ENCODE measurements at places on chromosomes 3 and 15. TPM values are rescaled to one million over a fixed set of nuclear protein-coding genes. Genes with fewer than 3 reads are reported as not detected.
A peak's percentile ranks its signal among the peaks of the same experiment; 100 is the strongest.

DNA sequence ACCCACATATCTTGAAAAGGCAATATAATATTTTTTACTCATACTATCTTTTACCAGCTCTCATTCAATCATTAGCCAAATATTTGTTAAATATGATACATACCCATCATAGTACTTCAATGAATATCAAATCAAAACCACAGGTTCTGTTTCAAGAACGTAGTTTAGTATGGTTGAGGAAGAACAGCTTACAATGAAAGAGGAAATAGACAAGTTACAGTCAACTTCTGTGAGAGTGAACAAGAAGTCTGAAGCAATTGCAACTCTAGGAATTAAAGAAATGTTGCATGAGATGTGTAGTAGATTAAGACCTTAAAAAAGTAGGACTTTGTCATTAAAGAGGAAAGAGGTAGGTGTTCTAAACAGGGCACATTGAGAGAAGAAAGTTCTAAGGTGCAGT lies 9.3 kb downstream of the BCHE start:
- no peak for DNase-seq

GRCh38 chr15:22936577-22937472 lies 43.3 kb downstream of the CYFIP1 start:
- no peak for DNase-seq

GRCh38 chr15:40470423-40471104 lies at the start of gene CHST14:
Gene CHST14 (plus strand): TSS chr15:40470984. CDS start chr15:40471214, 230 bp downstream.
- peak; percentile 43 for DNase-seq

- DNase-seq, result no peak
Measured at GRCh38 chr3:103653996-103654395, 1219.2 kb downstream of the ZPLD1 start.

DNA sequence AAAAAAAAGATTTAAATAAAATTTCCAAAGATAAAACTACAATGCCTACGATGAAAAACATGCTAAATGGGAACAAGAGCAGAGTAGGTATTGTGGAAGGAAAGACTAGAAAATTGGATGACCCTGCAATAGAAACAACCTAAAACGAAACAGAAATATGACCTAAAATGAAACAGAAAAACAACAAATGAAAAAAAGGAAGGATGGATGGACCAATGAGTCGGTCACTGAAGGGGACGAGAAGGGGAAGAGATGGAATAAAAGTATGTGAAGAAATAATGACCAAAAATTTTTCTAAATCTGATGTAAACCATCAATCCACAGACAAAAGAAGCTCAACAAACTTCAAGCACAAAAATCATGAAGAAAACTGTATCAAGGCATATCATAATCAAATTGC lies 44.8 kb downstream of the TBC1D2B start:
- DNase-seq, result no peak

GRCh38 chr3:187720337-187720670 lies 17.9 kb upstream of the RTP2 start:
- DNase-seq, result no peak

GRCh38 chr3:134681522-134681900 lies 30.7 kb upstream of the KY start:
- no peak for DNase-seq

GRCh38 chr15:82046666-82047452 lies 1.0 kb upstream of the MEX3B start:
- DNase-seq, result peak; percentile 98

DNA sequence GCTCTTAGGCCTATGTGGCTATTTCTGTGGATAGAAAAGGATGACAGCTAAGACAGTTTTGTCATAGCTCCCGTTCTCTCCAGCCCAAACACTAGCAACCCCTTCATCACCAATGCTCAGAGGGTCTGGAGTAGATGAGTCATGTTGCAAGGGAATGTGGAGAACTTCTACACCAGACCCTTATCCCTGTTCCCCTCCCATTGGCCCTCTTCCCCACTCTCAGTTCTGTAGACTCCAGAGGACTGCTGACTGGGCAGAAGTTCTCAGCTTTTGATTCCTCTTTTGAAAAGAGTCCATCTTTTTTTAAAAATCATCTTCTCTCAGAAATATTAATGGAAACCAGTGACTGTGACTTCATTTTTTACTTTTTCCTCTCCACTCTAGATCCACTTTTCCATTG lies 2.4 kb upstream of the MYZAP start:
- no peak for DNase-seq

GRCh38 chr3:187960820-187961219 lies 193.1 kb upstream of the LPP start:
- no peak for DNase-seq

DNA sequence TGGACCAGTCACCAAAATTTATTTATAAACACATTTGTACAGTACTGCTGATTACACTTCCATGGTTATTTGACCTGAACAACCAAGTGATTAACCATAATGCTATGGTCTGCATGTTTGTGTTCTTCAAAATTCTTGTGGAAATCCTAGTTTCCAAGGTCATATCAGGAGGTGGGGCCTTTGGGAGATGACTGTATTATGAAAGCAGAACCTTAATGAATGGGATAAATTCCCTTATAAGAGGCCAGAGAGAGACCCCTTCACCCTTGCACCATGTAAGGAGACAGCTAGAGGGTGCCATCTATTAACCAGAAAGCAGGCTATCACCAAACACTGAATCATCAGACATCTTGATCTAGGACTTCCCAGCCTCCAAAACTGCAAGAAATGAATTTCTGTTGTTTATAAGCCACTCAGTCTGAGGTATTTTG lies 1.9 kb downstream of the SCAPER start:
- no peak for DNase-seq

DNA sequence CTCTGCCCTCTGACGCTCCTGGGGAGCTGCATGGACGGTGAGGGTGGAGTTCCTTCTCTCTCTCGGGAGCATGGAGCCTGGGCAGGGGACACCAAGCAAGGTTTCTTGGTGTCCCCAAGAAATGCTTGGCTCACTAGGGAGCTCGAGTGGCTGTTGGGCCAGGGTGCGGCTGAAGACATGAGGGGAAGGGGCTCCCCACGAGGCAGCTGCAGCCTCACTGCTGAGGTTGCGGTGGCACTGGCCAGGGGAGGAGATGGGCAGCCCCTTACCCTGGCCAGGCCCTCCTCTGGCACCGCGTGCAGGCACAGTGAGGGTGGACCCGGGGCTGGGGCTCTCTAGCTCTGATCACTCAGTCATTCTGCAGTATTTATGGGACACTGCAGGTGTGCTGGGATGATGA lies 43.5 kb upstream of the SLC41A3 start:
- DNase-seq, result no peak

DNA sequence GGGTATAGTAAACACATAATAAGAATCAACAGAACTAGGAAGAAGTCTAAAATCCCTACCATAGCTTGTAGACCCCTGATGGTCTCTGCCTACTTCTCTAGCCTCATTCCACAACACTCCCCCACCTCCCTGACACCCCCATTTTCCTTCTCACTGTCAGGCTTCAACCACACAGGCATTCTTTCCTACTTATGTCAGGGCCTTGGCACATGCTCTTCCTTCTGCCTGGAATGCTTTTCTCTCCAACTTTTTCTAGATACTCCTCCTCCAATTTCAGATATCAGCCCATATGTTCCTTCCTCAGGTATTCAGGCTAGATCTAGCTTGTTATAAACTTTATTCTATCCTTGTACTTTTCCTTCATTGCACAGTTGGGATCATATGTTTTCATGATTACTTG lies 106.0 kb upstream of the MRPL3 start:
- no peak for DNase-seq

- no peak for DNase-seq
Measured at GRCh38 chr3:156843071-156843808, 17.1 kb downstream of the LEKR1 start.

GRCh38 chr15:61301701-61302100 lies 72.6 kb upstream of the RORA start:
- no peak for DNase-seq

GRCh38 chr3:168100777-168101492 lies 5.2 kb upstream of the GOLIM4 start:
- DNase-seq, result no peak

GRCh38 chr3:137174514-137174913 lies 216.7 kb downstream of the IL20RB start:
- no peak for DNase-seq

DNA sequence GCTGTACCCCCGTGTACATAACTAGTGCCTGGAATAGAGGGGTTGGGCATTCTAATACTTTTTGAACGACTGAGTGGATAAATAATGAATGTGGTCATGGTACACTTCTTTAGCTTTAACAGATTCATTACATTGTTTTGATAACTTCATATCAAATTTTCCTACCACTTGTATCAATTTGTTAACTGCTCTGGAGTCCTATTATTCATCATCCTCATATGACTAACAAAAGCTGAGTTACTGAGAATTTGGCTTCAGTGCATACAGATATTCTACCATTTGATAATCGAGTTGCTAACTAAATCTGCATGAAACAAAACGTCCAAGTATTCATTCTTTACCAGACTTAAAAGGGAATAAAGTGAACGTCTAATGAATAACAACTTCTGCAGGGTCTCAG lies 31.7 kb downstream of the FRMD5 start:
- DNase-seq, result no peak

DNA sequence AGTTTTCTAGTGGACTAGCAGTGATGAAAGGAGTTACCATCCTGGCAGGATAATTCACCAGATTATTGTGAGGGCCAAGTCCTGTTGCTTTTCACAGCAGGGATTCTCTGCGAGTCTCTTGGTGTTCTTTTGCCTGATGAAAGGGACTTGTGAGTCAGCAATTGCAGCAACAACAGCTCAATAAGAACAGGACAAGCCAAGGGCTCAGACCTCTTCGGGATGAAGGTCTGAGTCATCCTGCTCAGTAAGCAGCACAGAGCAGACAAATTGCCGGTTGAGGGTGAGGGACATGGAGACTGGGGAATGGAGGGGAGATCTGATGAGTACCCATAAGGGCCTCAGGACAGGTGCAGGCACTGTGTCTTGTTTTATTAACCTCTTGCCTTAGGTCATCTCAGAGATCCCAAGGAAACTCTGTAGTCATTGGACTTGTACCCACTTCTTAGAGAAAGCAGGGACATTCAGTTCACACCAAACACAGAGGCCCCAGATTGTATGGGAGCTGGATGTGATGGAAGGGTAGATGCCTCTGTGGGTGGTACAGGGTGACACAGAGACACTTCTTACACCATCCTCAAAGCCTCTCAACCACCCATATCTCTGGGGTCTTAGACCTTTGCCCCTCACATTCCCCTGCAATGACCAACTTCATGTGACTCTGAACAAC lies 173.8 kb upstream of the TLE3 start:
- DNase-seq, result no peak

DNA sequence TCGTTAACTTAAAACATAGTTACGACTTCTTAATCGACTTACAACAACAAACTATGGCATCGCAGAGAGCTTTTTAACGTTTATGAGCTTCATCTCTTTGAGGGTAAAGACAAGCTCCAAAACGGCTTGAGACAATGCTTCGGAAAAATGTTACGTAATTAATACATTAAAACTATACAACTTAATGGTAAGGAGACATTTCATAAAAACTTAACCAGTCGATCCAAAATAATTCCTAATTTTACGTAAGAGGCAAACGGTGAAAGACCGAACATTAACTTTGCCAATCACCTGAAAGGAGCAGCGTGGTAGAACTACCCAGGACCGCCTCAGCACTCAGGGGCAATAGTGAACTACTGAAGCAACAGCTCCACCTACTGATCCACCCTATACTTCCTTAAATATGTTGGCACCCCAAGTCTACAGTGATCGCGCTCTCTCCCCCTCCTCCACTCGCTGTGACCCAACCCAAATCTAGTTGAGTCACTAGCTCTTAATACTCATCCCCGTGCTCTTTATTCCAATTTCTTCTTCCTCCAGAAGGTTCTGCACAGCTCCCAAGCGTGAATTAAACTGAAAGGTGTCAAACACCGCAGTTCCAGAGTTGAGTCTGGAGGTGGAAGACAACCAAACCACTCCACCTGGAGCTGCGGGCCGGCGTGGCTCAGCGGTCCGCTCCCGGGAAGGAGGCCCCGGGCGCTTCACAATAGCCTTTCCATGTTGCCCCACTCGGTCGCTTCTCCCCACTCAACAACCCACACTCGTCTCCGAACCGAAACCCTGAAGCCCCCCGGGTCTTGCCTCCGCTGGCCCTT lies 901 bp downstream of the NAA50 start:
- DNase-seq, result peak; percentile 39

- peak; percentile 16 for DNase-seq
Measured at GRCh38 chr15:99566157-99566897, 543 bp downstream of the MEF2A start.

GRCh38 chr15:35458176-35458856 lies 87.6 kb downstream of the DPH6 start:
- no peak for DNase-seq

GRCh38 chr3:42771271-42771670 lies 1.8 kb downstream of the CCDC13 start:
- DNase-seq, result no peak

GRCh38 chr3:192901435-192901834 lies 16.2 kb downstream of the MB21D2 start:
- DNase-seq, result no peak

GRCh38 chr3:73592154-73593144 lies 32.3 kb downstream of the PDZRN3 start:
- DNase-seq, result no peak

- no peak for DNase-seq
Measured at GRCh38 chr15:72146934-72147333, 28.7 kb downstream of the SENP8 start.

DNA sequence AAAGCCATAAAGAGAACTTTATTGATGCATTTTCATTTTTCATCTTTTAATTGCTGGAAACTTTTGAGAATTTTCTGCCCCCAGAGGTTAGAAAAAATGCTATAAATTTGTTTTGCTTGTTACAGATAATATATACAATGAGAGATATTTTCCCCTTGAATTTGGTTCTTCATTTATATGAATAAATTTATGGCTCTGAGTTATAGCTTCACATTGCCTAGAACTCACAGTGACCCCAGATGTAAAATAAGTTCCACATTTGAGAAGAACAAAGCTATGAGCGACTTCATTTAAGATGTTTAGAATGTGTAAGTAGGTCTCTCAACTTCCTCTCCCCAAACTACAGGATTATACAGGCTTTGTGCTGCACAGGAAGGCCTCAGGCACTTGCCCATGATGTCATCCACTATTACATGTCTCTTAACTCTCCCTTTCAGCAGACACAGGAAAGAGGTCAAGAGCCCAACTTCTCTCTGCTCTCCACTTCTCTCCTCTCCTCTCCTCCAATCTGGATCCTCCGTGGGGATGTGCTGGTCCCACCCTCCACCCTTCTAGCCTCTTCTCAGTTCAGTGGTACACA lies 92.8 kb downstream of the DUT start:
- no peak for DNase-seq

- DNase-seq, result no peak
Measured at GRCh38 chr15:98686983-98687382, 38.6 kb downstream of the IGF1R start.

- no peak for DNase-seq
Measured at GRCh38 chr15:71112429-71112828, 2.8 kb upstream of the THSD4 start.

GRCh38 chr15:79862191-79862590 lies 34.6 kb downstream of the MTHFS start:
- DNase-seq, result no peak

Gene SEMA5B
- total RNA-seq, result 57.3 TPM

Gene TMCO5A
- total RNA-seq, result not detected

Gene EFCAB12
- total RNA-seq, result 4.0 TPM

Gene TFG
- 91.3 TPM for total RNA-seq

Gene GOLGA8S
- total RNA-seq, result 0.33 TPM

Gene ADGRG7
- total RNA-seq, result not detected

Gene PLCB2
- 8.7 TPM for total RNA-seq

Gene MUC20
- total RNA-seq, result 2.3 TPM

Gene GOLGA6D
- not detected for total RNA-seq
